Renal cortical epithelial cell (primary cell): ENCODE measurements at places on chromosomes 6 and 20.

GRCh38 chr6:31423550-31423949 is 20.2 kb downstream of the MICA start:
- DNase-seq: no peak

DNA sequence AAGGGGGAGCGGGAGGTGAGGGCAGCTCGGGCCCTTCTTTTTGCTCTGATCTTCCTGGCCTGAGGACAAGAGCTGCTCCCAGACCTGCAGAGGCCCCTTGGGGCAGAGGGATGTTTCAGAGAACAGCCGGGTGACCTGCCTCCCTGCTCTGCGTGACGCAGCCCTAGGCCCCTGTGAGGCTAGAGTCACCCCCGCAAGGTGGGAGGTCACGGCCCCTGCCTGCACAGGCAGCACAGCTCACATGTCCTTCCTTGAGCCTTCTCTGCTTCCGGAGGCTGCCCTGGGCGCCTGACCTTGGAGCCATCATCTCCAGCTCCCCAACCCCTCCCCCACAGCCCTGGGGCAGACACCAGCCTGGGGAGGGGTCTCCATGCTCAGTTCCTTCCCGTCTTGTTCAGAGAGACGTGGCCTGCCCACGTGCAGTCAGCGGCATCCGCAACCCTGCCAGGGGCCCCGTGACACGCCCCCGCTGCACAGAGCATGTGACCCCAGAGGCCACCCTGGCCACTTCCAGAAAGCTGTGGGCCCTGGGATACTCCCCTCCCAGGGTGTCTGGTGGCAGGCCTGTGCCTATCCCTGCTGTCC is at the start of gene BIRC7:
Gene BIRC7, plus strand, starts transcription at position 507 of the 585 bp plus-strand sequence. CDS start 192 bp downstream, outside the sequence.
- no peak for DNase-seq

- no peak for DNase-seq
These were observed 653.0 kb downstream of the HTR1B start for GRCh38 chr6:76810286-76810685.

DNA sequence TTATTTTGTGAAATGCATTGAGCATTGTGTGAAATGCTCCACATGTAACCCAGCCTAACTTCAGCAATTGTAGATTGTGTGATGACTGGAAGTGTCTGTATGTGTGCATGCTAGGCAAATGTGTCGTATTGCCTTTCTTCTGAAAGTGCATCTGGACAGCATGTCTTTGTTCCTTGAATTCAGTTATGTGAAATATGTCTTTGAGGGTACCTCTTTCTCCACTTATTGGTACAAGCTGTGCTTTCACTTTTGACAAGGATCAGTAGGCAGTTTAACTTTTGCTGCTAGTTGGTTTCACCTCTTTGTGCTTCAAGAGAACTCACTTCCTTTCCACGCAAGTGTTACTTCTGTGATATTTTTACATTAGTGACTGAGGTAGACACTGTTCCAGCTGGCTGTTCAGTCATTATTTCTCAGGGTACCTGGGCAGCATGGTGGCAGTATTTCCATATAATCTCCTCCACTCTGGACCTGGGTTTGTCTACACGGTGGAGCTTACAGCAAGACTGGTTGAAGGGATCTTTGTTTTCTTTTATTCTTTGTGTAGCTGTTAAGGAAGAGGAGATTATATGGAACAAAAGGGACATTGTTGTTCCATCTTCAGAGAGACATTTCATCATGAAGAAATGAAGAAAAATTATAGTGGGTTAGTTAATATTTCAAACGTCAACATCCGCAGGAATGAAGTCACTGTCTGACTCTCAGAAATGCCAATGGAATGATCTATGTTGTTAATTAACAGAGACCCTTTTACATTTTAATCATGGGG is 175.4 kb downstream of the UTRN start:
- no peak for DNase-seq

DNA sequence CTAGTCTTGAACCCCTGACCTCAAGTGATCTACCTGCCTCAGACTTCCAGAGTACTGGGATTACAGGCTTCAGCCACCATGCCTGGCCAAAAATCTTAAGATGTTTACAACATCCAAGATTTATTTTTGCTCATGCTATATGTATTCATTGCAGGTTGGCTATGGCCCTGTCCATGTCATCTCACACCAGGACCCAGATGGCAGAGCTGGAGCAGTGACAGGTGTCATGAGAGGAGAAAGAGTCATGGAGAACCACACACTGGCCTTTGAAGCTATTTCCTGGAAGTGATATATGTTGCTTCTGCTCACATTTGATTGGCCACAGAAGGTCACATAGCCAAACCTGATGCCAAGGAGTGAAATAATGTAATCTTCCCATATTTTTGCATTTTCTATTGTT is 13.8 kb upstream of the DDR1 start:
- no peak for DNase-seq

- peak; percentile 53 for DNase-seq
These were observed 39.2 kb upstream of the TLDC2 start for GRCh38 chr20:36836591-36837269.
